Substantia nigra (tissue), 51 donors: ENCODE measurements at places on chromosomes 6 and 20.

GRCh38 chr6:130893277-130893676 lies 66.1 kb downstream of the SMLR1 start:
- no peak for DNase-seq

- peak; percentile 30 for DNase-seq
Observed at GRCh38 chr20:2005831-2006426, 12.1 kb upstream of the PDYN start.

DNA sequence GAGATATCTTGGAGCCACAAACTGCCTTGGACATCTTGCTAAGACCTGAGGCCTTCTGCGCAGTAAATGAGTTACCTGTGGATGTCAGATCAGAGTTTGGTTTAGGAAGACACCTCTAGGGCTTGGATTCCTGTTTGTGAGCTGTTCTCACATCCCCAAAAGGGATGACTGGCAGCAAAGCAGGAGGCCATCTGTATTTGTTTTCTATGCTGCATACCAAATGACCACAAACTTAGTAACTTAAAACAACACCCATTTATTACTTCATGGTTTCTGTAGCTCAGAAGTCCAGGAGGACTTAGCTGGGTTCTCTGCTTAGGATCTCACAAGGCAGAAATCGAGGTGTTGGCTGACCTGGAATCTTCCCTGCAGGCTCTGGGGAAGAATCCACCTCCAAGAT lies 116.7 kb downstream of the UNC5CL start:
- DNase-seq, result no peak

DNA sequence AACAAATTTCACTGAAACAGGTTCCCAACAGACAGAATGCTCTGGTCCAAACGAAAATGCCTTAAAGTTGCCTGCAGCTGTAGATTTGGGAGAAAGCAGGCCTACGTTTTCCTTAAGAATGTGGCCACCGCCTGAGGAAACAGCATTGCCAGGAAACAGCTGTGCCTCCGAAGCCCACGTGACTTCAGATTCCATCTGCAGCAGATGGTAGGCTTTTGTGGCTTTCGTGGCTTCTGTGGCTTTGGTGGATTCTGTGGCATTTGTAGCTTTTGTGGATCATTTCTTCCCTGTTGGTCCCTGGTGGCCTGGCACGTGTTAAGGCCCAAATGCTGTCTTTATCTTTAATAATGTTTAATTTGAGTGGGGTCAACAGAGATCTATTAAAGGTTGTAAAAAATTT lies 222.9 kb downstream of the TTLL2 start:
- no peak for DNase-seq

DNA sequence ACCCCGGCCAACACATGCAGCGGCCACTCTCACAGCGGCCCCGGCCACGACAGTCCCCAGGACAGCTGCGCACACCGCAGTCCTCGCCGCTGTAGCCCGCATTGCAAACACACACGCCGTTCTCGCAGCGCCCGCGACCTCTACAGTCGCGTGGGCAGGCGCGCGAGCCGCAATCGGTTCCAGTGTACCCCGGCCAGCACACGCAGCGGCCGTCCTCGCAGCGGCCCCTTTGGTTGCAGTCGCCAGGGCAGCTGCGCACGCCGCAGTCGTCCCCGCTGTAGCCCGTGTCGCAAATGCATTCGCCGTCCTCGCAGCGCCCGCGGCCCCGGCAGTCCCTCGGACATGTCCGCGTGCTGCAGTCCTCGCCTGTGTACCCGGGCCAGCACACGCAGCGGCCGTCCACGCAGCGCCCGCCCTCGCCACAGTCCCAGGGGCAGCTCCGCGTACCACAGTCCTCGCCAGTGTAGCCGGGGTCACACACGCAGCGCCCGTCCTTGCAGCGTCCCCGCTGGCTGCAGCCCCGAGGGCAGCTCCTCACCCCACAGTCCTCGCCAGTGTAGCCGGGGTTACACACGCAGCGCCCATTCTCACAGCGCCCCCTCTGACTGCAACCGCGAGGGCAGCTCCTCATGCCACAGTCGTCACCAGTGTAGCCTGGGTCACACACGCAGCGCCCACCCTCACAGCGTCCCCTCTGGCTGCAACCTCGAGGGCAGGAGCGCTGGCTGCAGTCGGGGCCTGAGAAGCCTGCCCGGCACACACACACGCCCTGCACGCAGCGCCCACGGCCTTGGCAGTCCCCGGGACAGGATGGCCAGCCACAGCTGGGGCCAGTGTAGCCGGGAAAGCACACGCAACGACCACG lies 12.5 kb downstream of the TNXB start:
- DNase-seq, result no peak

DNA sequence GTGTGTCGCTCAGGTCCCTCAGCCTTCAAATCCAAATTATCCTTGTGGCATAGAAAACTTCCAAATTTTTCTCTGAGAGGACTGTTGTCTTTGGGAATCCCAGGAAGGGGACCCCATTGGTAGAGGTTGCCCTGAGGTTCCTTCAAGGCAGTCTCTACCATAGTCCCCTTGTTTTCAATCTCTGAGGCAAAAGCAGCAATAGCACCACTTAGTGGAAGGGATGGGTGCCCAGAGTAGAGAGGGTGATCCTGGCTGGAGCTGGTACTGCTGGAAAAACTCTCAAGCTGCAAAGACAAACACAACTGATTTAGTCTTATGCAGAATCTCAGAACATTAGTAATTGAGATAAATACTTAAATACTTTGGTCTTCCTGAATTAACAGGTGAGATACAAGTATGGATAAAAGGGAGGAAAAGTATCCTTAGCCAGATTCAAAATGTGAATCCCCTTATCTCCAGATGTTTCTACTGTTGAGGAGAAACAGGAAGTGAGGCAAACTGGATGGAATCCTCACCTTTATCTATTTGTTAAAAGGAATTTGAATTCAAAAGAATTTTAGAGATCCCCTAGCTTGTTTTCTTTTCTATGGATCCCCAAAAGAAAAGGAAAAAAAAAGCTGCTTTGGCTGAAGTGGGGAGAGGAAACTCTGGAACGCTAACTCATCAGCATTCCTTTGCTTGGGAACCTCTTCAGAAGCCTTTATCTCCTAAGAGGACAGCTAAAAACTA lies 13.4 kb downstream of the ZNF318 start:
- DNase-seq, result no peak

DNA sequence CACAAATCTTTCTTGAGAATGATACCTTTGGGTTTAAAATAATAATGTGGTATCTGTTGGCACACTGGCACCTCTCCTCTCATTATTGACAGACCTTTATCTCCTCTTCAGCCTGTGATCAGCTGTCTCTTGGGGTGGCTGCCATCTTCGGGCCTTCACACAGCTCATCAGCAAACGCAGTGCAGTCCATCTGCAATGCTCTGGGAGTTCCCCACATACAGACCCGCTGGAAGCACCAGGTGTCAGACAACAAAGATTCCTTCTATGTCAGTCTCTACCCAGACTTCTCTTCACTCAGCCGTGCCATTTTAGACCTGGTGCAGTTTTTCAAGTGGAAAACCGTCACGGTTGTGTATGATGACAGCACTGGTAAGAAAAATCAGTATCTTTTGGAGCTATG lies 232.8 kb downstream of the GRIK2 start:
- DNase-seq, result peak; percentile 7

DNA sequence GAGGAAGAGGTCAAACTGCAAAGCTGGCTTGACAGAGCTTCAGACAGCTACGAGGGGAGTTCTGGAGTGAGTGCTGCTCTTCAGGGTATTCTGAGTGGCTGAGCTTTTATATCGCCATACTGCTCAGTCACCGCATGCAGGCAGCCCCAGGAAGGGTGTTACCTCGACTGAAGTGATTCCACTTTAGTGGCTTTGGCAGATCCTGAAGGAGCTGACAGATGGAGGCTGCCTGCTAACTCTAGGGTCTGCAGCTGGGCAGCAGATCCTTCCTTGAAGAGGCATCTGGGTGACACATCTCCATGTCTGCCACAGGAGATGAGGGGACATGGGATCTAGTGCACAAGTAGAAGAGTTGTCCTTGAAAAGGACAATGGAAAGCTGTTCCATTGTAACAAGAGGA lies 3.7 kb upstream of the DEK start:
- DNase-seq, result no peak
